ENCODE measurements at places on chromosomes 3 and 15.

DNA sequence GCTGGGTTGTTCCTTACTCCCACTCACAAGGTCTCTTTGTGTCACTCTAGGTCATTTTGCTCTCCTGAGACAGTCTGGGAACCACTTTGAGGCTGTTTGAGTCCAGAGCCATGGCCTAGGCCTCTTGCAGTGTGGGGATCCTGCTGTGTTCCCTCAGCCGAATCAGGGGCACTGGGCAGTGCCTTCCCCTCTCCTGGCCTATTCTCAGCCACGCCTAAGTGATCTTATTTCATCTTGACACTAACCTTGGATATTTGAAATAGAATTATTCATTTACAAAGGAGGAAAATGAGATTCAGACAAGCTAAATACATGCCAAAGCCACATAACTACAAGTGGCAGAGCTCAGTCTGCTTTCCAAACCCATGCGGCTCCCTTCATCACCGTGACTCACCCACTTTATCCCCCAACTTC is 557.2 kb upstream of the TBL1XR1 start:
- no peak for DNase-seq

DNA sequence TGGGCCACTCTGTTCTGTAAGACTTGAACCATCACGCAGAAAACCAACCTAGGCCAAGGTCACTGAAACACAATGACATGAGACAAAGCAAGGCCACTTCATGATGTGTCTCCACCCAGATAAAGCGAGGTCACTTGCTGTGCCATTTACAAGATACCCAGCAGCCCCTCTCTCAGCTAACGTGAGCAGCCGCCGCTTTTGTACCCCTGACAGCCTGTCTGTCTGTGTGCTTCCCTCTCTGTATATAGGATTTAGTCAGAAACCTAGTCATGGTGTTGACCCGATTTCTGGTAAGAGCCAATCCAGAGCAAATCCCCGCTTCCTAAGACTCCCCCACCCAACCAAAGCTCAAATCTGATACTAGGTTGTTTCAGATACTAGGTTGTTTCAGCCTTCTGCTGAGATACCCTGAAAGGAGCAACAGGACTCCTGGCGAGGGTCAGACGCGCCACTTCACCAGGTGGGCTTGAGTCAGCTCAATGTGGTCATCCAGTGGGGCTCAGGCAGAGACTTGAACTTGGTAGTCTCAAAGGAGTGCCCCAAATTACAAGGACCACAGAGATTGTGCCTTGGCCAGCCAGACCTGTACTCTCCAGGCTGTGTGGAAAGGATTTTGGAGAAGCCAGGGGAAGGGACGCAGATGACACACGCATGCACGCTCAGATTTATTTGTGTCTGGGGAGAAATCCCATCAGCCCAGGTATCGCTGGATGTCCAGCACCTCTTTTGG is 3.1 kb upstream of the ZXDC start:
- DNase-seq: no peak

DNA sequence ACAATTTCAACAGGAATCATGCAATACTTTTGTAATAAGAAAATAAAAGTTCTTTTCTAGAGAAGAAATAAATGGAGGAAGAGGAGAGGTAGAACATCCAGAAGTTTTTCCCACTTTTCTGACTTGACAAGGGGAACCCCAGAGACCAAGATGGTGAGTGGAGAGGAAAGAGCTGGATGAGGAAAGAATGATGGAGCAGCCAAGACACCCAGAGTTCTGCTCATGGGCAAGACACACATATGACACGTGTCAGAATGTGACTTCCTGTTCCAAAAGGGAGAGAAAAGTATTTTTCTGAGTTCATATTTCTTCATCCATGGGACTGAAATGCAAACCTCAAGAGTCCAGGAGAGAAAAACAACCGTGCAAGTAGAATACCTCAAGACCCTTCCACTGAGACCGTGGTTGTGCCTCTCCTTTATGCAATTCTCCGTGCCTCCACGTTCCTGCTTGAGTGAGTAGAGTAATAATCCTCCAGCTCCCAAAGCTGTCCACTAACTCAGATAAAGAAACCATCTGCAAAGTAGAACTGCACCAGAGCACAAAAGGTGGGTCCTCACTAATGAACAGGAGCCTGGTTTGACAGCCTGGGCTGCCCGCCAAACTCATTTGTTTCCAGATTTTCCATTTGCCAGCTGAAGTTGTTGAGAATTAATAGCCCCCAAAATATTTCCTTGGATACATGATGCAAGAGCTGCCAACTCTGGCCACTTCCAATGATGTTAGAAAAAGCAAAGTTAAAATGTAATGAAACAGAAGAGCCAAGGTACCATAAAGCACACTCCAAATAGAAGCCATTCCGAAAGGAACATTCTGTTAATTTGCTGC is 272.6 kb upstream of the IGF1R start:
- DNase-seq: no peak

DNA sequence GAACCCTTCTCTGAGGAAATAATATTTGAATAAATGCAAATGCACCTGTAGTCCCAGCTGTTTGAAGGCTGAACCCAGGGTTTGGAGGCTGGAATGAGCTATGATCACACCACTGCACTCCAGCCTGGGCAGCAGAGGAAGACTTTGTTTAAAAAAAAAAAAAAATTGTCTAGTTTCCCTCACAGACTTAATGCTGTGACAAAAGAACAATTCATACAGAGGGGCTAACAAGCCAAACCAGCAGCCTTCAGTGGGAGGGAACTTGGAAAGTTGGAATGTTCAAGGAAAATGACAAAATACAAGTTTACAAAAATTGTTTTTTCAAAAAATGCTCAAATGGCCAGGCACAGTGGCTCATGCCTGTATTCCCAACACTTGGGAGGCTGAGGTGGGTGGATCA is 228.0 kb upstream of the CGNL1 start:
- DNase-seq: no peak

- no peak for DNase-seq
Measured at GRCh38 chr3:197949191-197949777, 706 bp upstream of the RPL35A start.

GRCh38 chr3:169914321-169914720 is 2.9 kb downstream of the SAMD7 start:
- no peak for DNase-seq

DNA sequence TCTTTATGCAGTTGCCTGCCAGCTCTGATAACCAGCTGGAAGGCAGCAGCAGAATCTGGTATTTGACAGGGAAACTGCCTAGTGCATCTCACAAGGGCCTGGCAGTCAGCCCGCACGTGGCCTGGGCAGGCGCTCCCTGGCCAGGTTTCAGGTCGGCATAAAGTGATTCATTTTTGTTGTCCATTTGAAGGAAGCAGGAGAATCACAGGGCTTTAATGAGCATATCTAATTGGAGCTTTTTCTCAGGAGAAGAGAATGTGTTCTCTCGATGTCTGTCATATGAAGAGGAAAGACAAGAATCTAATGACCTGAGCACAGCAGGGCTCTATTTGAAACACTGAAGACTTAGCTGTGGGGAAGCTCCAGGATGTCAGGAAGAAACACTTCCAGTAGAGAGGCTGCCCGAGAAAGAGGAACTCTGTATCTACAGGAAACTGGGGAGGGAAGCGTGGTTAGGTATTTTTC is 98.8 kb upstream of the MB21D2 start:
- DNase-seq: no peak

GRCh38 chr3:185734725-185735096 is 90.1 kb downstream of the IGF2BP2 start:
- DNase-seq: no peak

DNA sequence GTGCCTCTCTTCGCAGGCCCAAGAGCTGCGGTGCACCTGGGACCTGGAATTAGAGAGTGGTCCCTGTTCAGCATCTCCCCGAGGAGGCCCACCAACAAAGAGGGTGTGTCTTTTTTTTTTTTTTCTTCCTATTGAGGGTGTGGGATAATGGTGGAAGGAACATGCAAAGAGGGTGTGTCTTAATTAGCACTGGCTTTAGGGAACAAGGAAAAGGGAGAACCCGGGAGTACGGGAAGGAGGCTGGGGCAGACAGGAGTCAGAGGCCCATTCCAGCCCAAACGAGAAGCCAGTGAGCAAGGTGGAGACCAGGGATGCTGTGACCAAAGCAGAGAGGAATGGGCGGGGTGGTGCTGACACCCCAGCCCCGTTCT is 429 bp upstream of the LOXL1 start:
- DNase-seq: no peak

GRCh38 chr3:9915254-9916141 is 1.4 kb upstream of the IL17RC start:
- DNase-seq: no peak

DNA sequence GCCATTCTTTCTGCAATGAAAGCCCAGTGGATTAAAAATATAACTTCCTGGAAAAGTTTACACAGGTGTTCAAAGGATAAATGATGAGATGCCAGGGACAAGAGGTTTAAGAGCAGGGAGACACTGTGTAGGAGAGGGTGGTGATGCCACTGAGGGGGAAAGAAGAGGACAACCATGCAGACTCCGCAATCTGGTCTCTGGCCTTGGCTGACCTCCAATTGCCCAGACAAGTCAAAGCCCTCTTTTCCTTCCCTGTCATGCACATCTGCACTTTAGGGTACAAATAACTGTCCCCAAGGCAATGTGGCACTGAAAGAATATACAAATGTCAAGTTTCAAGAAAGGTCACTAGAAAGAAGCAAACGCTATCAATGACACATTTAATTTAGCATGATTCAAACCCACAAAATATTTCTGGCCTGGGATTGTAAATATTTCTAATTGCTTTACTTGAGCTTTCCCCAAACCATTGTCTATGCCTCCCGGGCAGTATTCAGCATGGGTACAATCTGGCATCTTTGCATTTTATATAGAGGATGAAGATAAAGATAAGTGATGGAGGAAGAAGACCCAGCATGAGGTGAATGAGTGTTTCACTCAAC is 319.4 kb downstream of the PLCL2 start:
- DNase-seq: no peak

DNA sequence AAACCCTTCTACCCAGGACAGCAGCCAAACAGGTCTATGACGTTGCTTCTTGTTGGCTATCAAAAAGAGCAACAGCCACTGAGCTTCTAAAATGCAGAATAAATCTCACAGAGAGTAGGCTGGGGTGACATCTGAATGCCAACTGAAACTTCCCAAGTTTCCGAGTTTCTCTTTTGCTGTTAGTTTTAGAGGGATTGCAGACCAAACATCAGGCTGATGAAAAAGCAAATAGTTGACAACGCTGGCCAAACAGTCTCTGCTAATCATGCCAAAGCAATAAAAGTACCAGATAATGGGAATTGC is 670 bp upstream of the CBLB start:
- no peak for DNase-seq

All from activated CD8-positive, alpha-beta memory T cell treated with anti-CD3 and anti-CD28 coated beads for 1 hour (primary cell).